Left lung (tissue), 14 donors: ENCODE measurements at places on chromosomes 6 and 20. TPM values are rescaled to one million over a fixed set of nuclear protein-coding genes. Genes with fewer than 3 reads are reported as not detected.
A peak's percentile ranks its signal among the peaks of the same experiment; 100 is the strongest.

DNA sequence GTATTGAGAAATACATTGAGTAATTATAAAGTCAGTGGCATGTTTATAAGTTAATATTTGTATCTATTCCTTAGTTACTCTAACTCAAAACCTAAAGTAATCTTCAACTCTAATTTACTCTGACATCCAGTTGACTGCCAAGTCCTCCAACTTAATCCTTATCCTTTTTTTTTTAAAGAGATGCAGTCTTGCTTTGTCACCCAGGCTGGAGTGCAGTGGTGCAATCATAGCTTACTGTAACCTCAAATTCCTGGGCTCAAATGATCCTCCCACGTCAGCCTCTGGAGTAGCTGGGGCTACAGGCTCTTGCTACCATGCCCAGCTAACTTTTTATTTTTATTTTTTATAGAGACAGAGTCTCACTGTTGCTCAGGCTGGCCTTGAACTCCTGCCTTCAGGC lies 24.4 kb downstream of the PTPN1 start:
- DNase-seq: peak; percentile 51

DNA sequence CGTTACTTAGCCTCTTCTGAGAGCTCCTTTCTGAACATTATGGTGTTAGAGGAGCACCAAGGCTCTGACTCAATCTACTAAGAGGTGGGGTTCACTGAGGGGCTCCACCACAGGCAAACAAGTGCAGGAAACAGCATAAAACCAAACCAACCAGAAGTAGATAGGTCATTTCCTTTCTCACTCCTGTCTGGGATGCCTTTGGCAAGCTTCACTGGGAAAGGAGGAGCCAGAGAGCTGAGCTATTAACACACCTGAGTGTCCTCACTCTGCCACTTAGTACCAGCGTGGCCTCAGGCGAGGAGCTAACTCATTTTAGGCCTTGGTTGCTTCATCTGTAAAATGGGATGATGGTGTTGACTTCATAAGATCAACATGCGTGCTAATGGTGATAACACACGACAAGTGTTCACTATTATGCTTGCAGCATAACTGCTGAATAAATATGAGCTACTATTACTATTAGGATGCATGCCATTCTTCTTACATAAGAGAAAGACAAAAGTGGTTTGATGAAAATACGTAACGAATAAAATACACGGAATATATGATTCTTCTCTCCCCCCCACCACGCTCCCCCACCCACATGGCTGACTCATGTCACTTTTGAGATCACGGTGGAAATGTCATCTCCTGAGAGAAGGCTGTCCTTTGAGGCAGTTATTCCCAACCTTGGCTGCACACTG lies 185.4 kb downstream of the BCAS1 start:
- no peak for DNase-seq

- DNase-seq: no peak
These were observed 188.8 kb downstream of the HIVEP2 start for GRCh38 chr6:142756215-142756630.

DNA sequence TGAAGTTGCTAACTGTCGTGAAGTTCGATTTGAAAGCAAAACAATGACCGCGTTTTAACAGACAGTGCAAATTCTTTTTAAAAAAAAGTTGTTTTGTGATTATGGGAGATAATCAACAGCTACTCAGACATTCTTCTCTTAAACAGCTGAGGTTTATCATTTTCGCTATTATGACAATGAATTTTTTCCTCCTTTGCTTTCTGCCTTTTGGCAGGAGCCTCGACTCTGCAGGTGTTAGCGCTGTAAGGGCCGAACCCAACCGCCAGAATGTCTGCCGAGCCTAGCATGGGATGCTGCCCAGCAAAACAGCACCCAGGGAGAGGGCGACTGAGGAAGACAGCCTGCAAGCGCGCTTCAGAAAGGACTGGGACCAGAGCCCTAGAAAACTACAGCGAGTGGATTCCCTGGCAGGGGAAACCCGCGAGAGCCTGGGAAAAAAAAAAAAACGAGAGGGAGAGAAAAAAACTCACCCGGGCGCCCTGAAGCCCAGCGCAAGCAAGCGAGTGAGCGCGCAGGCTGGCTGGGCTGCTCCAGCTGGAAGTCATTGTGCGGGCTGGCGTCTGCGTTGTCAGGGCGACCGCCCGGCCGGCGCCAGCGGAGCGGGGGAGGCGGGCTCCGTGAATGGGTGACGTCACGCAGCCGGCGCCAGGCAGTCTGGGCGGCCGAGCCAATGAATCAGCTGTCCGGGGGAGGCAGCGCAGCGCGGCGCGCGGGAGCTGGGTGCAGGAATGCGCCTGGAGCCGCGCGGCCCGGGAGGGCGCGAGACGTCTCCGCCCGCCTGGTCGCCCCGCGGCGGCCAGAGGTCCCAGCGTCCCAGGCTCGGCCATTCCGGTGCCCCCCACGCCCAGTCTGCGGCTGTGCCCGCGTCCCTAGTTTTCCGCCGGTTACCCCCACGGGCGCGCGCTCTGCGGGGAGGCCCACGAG lies 32.7 kb upstream of the ID4 start:
- DNase-seq: peak; percentile 98

GRCh38 chr20:53734006-53734688 lies 140.5 kb upstream of the ZNF217 start:
- DNase-seq: no peak

PRSS16 gene
- 4.8 TPM for polyA plus RNA-seq

ROS1 gene
- polyA plus RNA-seq: 21.2 TPM

AGER gene
- 92.7 TPM for polyA plus RNA-seq
